ENCODE measurements at places on chromosomes 1 and 21.

DNA sequence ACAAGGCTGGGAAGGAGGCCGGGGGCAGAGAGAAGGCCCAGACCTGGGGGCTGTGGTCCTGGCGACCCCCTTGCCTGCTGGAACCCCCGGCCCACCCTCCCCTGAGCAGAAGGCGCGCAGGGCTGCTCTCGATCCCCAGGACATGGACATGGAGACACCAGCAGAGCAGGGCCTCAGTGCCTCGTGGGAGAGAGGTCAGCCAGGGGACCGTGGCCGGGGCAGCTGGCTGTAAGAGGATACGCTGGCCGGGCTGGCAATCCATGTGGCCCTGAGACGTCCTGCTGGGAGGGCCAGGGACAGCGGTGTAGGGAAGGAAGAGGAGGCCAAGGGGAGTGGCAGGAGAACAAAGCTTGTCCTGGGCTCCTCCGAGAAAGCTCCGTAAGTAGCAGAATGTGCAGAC lies 132.2 kb downstream of the CASZ1 start:
- no peak for DNase-seq

DNA sequence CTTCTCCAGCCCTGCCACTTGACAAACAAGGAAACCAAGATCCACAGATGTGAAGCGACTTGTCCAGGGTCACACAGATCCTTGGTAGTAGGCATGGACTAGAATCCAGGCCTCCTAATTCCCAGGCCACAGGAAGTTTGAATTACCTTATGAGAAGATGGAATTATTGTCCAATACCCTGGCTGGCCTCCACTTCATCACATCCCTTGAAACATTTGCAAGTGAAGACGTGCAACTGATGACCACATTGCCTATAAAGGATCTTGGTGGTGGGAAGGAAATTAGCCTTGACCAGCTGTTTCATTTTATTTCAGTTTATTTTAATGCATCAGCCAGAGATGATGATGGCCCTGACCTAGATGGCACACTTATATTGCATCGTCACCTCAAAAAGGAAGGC lies 165.8 kb upstream of the CAMK1G start:
- no peak for DNase-seq

- no peak for DNase-seq
These were observed 492.3 kb downstream of the MRPL39 start for GRCh38 chr21:25115021-25115420.

DNA sequence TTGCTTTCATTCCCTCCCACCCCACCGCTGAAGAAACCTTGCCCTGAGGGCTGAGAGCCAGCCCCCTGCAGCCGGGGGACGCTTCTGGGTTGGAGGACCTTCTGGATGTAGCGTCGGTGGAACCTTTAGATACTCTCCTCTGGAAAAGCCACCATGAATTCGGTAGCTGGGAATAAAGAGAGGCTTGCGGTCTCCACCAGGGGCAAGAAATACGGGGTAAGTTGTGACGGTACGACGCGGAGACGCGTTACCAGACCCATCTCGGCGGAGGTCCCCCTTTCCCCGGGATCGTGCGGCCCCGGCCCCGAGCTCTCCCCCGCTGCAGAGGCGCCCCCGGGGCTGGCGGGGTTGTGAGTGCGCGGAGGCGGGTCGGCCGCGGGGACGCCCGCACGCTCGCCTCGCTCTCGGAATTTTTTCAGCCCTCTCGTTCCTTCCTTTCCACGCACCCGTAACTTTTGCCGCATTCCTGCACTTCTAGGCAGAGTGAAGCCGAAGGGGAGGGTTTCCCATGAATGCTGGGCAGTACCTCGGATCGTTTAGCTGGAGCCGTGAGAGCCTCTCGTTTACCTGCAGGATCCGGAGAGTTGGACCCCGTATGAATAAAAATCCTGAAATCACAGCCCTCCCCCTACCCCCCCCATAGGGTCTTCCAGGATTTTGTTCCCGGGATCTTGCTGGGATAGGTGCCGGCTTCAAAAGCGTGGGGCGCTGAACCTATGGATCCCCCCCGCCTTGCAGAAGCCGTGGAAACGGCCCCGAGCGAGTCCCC lies 671 bp downstream of the KIF26B start:
- DNase-seq, result no peak

- peak; percentile 91 for DNase-seq
These were observed 141.1 kb downstream of the TOMM20 start for GRCh38 chr1:234987415-234988154.

- peak; percentile 99 for DNase-seq
These were observed 146.1 kb upstream of the FGGY start for GRCh38 chr1:59150577-59151386.

GRCh38 chr1:68211761-68212380 lies 20.5 kb downstream of the WLS start:
- DNase-seq, result peak; percentile 72

- no peak for DNase-seq
These were observed at the start of gene ELAVL4 for GRCh38 chr1:50108497-50109059. TSS of gene ELAVL4 (plus strand) at chr1:50108920. CDS start at chr1:50109190, 270 bp downstream.

DNA sequence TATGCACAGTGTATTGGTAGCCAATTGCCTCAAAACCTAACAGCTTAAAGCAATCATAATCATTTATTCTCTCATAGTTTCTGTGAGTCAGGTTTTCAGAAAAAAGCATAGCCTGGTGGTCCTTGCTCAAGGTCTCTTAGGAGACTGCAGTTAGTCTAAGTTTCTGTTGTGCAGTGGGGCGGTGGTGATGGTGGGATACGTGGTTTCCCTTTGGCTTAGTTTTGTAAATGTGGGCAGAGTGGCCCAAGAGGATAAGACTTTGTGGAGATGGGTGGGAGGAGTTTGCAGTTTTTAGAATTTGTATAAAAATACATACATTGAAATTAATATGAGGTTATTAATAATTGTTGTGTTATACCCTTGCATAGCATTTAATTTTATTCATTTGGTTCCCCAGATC lies 68.6 kb downstream of the NOS1AP start:
- no peak for DNase-seq

DNA sequence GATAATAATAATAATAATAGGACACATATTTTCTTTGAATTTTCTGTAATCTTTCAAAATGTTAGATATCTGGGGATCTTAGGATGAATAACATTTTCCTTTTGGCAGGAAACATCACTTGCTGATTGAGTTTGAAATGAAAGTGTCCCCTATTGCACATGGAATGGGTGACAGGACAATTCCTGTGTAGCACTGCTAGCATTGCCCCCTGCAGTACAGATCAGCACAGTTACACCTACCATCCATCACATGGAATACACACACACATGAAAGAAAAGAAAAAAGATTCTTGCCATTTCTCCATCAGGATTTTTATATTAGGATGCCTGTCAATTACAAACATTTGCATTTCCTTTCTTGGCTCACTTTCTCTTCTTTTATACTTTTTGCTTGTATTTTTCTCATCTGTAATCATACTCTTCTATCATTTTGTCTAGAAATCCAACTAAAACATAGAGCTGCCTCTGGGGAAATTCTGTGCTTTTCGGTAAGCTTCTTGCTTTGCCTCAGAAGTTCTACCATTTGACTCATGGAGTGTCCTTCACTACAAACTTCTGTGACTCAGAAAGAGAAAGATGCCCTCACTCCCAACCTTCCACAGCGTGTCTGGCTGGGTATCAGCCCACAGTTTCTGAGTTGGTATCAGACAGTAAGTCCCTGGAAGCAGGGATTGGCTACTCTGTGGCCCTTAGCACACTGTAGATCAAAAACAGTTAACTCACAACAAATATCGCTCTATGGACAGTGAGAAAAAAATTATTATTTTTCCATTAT lies 641.2 kb downstream of the PTPRC start:
- DNase-seq, result peak; percentile 13

- DNase-seq, result no peak
These were observed 88.1 kb upstream of the CACYBP start for GRCh38 chr1:174911606-174912005.

GRCh38 chr1:98732985-98733781 lies 71.7 kb downstream of the SNX7 start:
- peak; percentile 93 for DNase-seq

- DNase-seq, result peak; percentile 54
These were observed 86.3 kb downstream of the ACBD6 start for GRCh38 chr1:180415985-180416633.

GRCh38 chr1:88701275-88701674 lies 17.2 kb downstream of the PKN2 start:
- DNase-seq, result no peak

DNA sequence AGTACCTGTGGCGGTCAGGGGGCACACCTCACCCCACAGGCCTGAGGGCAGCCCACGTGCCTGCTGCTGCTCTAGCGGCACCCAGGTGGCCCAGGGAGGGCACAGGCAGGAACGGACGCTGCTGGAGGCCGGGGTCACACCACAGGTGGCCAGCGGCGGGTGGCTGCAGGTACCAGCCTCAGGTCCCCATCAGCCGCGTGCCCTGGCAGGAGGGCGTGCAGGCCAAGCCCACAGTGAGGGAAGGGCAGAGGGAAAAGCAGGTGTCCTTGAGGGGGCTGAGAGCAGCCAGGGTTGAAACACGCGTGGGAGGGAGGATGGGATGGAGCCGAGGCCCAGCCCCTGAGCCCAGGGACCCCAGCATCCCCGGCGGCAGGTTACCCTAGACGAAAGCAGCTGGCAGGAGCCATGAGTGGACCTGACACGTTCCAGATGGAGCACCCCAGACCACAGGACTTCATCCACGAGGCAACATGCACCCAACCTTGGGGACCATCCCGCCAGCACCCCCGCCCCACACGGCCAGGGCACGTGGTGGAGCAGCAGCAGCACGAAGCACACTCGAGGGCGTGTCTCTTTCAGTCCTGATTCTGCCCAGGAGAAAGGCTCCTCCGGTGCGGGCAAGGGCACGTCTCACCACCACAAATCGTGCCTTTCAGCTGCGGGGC lies 3.7 kb downstream of the SLC19A1 start:
- no peak for DNase-seq

GRCh38 chr1:59720326-59721115 lies 94.2 kb upstream of the HOOK1 start:
- DNase-seq, result no peak

- no peak for DNase-seq
These were observed 24.2 kb upstream of the JUN start for GRCh38 chr1:58808077-58808476.

DNA sequence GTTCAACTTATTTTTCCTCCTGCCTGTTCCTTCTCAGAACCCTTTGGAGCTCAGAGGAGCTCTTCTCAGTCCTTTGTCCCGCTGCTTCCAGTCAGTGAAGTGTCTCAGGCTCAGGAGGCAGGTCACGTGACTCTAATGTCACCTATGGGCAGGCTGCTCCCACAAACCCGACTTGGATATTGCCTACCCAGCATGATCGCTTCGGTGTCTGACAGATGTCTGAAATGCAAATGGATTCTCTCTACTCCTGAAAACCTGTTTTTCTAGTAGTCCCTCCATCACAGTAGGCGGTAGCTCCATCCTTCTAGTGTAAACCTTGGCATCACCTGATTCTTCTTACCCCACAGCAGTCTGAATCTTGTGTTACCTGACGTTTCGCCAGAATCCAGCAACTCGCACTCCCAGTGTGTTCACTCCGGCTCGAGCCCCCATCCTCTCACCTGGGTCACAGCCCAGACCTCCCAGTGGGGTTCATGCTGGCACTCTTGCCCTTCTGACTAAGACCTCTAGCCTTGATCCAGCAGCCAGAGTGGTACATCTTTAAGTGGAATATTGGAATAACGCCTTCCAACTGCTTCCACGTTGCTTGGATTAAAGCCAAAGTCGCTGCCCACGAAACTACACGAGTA lies 5.4 kb downstream of the PADI6 start:
- DNase-seq, result peak; percentile 2

GRCh38 chr1:28466226-28466778 lies 39.5 kb upstream of the RCC1 start:
- DNase-seq, result no peak
